ENCODE measurements at places on chromosomes 7 and 10. TPM values are rescaled to one million over a fixed set of nuclear protein-coding genes. Genes with fewer than 3 reads are reported as not detected.

SEC31B gene
- total RNA-seq, result 1.2 TPM

LIPK gene
- total RNA-seq, result not detected

AKR1C2 gene
- total RNA-seq, result 50.2 TPM

CADPS2 gene
- 69.4 TPM for total RNA-seq

DDC gene
- total RNA-seq, result 0.17 TPM

GRCh38 chr10:35885076-35885475, 243.0 kb upstream of the FZD8 start:
- no peak for DNase-seq

GRCh38 chr10:99421233-99421739, 9.1 kb downstream of the GOT1 start:
- DNase-seq, result no peak

DNA sequence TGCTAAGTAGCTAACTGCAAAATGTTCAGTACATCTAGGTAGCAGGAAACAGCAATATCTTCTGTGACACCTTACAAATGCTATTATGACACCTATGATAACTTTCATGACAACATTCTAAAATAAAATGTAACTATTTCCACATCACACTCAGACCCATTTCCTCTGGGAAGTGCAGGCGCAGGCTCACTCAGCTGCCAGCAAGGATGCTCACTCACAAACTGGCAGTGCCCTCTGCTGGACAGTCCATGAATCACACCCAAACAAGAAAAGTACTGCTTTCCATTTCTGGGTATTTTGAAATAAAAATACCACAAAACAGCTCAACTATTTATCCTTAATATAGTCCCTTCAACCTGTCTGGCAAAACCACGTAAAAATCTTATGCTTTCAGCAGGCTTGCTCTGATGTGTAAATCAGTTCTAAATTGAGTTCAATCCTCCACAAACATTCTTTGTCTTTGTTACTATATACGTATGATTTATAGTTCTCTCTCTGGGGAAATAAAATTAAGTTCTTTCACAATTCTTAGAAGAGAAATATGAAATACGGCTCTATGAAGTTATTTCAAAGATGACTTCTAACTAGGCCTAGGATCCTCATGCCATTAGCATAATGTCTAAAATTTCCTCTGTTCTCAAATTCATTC, 176.6 kb downstream of the PARD3 start:
- peak; percentile 93 for DNase-seq

DNA sequence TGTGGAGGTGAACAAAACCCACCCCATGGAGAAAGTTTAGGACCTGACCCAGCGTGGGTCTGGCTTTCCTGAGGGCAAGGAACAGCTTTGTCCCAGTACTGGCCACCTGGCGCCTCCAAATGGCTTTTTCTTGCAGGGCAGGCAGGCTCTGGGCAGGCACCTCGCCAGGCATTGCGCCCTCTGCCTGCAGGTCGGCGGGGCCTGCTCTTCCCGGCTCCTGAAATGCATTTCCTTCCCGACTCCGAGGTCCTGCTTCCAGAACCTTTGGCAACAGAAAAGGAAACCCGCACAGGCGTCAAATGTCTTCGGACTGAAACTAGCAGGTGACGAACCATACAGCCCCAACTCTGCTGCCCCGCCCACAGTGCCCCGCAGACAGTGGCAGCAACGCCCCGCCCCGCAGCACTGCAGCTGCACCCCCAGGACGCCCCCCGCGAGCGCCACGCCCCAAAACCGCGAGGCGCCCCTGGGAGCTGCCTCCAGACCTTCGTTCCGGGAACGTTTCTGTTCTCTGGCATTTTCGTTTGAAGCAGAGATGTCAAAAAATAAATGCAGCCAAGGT, 65.5 kb downstream of the C10orf143 start:
- DNase-seq, result peak; percentile 20

GRCh38 chr10:11882646-11883375, 59.7 kb downstream of the PROSER2 start:
- no peak for DNase-seq

DNA sequence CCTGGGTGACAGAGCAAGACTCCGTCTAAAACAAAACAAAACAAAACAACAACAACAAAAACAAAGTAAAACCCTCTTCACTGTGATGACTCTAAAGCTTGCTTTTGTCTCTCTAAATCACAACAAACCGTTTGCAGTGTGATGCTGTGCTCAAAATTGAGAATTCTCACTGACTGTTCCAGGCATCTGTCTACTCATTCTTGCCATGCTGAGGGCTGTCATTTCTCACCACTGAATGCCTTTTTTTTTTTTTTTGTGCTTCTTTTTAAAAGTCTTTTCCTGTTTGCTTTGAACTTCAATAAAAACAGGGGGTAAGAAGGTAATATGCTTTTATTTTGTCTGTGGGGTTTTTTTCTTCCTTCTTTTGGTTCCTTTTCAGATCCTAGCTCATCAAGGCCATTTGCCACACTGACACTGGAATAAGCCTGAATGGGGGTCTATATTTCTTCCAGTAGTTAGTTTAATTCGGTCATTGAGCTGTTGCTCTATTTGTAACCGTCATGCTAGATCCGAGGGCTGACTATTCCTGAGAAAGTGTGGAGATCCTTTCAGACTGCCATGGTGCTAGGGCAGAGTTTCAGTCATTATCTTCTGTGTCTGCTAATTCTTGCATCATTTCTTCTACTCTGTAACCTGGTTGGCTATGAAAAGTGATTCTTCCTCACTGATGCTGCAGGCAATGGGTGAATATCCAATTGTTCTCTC, 10.6 kb downstream of the FAS start:
- DNase-seq, result no peak

GRCh38 chr10:47420305-47421056, 36.4 kb upstream of the ZNF488 start:
- DNase-seq, result no peak

- DNase-seq, result peak; percentile 83
Observed at GRCh38 chr10:123583639-123584418, 82.3 kb upstream of the GPR26 start.

MMD2 gene
- total RNA-seq, result not detected

MYPN gene
- under 0.01 TPM for total RNA-seq

DNA sequence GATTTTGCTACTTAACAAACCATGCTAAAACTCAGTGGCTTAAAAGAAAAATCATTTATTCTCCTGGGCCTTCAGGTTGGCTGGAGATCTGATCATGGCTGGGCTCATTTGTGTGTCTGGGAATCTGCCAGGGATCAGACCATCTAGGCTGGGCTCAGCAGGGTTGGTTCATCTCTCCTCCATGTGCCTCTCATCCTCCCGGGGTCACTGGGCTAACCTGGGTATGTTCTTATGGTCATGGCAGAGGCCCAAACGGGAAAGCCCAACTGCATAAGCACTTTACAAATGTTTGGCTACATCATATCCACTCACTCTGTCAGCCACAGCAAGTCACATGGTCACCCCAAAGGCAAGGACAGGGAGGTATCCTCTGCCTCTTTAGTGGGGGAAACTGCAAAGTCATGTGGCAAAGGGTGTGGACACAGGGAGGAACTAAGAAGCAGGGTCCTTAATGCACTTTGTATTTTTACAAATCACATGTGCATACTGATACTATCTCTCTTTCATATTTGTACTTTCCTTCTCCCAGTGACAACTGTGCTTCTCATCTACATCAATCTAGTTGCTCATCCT, 231.4 kb downstream of the BUB3 start:
- DNase-seq, result no peak

- no peak for DNase-seq
Observed at GRCh38 chr10:16975188-16975587, 154.4 kb downstream of the CUBN start.

- no peak for DNase-seq
Observed at GRCh38 chr10:124283949-124284250, 134.8 kb downstream of the OAT start.

- DNase-seq, result no peak
Observed at GRCh38 chr10:2043379-2043778, 306.1 kb upstream of the ADARB2 start.

RUFY2 gene
- 18.2 TPM for total RNA-seq

PLAU gene
- total RNA-seq, result 13.4 TPM

- peak; percentile 92 for DNase-seq
Observed at GRCh38 chr10:102072673-102073527, 7.8 kb downstream of the HPS6 start.

DNA sequence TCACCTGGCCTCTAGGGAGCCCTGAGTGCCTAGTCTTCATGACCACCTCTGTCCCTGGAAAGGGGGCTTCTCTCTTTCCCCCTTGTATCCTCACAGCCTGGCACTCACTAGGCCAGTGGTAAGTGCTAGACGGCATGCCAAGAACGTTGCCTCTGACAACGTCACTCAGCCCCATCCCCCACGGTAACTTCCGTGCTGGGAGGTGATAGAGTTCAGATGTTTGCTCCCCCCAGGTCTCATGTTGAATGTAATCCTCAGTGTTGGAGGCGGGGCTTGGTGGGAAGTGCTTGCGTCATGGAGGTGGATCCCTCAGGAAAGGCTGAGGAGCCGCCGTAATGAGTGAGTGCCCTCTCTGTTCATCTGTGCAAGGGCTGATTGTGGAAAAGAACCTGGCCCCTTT, 343.3 kb upstream of the MKI67 start:
- no peak for DNase-seq

GRCh38 chr7:50790381-50790780, 7.7 kb upstream of the GRB10 start:
- no peak for DNase-seq

GPR85 gene
- 0.42 TPM for total RNA-seq

DNA sequence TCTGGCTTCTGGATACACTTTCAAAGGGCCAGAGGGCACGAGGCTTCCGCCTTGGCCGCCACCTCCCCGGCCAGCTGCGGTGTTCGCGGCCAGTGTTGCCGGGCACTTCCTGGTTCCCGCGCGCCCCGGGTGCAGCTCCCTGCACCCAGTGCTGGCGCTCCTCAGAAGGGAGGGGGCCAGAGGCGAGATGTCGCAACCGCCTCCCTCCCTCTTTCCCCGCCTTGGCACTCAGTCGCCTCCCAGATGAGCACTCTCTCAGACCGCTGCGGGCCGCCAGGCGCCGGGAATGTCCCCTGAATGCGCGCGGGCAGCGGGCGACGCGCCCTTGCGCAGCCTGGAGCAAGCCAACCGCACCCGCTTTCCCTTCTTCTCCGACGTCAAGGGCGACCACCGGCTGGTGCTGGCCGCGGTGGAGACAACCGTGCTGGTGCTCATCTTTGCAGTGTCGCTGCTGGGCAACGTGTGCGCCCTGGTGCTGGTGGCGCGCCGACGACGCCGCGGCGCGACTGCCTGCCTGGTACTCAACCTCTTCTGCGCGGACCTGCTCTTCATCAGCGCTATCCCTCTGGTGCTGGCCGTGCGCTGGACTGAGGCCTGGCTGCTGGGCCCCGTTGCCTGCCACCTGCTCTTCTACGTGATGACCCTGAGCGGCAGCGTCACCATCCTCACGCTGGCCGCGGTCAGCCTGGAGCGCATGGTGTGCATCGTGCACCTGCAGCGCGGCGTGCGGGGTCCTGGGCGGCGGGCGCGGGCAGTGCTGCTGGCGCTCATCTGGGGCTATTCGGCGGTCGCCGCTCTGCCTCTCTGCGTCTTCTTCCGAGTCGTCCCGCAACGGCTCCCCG, at the start of gene FFAR4:
Gene FFAR4 (plus strand): TSS at position 231 of the 842 bp plus-strand sequence. CDS start 56 bp downstream, at position 287.
- peak; percentile 6 for DNase-seq

GRCh38 chr10:76125900-76126299, 694.5 kb downstream of the LRMDA start:
- no peak for DNase-seq

GRCh38 chr7:147584771-147585193, 1005.8 kb upstream of the C7orf33 start:
- DNase-seq, result no peak

DNA sequence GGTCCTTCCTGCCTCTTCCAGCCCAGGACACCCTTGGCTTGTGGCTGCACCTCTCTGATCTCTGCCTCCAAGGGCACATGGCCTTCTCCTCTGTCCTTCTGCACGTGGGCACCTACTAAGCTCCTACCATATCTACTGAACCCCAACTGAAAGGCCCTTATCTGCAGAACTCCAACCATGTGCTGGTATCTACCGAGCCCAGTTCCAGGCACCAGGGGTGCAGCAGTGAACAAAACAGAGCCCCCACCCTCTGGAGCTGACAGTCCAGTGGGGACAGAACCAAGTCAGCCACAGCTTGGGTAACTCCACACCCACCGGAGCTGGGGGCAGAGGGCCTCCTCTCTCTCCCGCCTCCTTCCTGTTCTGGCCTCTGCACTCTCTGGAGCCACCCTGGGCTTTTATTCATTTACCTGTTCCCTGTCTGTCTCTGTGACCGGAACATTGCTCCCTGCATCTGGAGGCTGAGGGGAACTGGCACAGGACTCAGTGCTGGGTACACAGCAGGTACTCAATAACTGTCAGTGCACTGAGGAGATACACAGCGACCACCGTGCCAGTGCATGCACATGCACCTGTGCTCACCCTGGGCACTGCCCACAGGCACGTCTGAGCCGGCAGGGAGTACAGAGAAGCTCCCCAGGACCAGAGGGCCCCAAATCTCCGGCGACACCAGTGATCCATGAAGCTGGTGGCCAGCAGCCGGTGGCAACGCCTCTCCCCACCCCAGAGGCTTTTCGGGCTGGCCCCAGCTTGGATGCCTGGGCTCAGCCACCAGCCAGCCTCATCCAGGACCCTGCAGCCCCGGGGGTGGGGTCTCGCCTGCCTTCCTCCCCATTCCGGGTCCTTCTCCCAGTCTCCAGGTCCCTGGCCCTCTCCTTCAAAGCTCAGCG, 2.0 kb downstream of the MICALL2 start:
- DNase-seq, result no peak

DNA sequence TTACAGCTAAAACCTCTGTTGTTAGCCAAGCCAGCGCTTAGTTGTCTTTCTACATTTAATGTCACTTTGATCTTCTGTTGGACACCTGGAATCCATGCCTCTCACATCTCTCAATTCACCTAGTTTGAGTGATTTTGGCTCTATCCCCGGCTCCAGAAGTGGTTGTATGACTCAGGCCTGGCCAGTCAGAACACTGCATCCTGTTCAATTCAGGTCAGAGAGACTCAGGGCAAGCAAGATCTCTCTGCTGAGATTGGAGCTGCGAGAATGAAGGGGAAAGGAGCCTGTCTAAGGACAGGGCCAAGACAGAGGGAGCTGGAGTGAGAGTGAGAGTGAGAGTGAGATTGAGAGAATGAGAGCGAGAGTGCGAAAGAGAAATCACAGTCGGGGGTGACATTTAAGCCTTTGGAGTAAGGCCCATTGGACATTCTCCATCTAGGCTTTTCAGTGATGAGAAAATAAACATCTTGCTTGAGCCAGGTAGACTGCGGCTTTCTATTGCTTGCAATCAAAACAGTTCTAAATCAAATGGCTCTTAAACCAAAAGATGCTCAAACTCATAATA, 83.3 kb upstream of the DYNC1I1 start:
- DNase-seq, result peak; percentile 32

MYL10 gene
- total RNA-seq, result not detected

GRCh38 chr7:15977663-15978062, 291.2 kb upstream of the MEOX2 start:
- peak; percentile 59 for DNase-seq
